ENCODE measurements at places on chromosomes 7 and 10.

DNA sequence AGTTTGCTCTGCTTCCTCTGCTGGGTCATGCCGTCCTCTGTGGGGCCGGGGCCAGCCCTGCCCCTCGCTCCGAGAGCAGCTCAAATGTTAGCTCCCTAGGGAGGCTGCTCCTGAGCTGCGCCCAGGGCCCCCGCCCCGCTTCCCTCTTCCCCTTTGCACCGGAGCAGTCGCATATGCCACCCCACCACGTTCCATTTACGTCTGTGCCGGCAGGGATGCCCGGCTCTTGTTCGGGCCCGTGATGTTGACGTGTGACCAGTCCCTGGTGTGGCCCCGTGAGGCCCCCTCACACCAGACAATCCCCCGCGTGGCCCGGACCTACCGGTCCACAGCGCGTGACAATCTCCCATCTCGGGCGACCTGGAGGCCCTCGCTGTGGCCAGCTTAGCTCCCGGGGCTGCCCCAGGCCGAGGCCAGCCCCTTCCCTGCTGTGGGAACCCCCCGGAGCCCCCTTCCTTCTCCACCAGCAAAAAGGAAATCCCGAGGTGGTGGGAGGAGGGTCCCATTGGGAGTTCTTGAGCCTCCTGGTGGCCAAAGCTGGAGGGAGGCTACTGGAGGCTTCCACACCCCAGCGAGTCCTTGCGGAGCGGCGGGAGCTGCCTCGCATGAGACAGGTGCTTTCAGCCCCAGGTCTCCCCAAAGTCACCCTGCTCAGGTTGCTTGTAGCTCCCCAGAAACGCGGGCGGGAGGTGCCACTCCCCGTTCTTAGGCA is 15.2 kb downstream of the FAM20C start:
- no peak for DNase-seq

DNA sequence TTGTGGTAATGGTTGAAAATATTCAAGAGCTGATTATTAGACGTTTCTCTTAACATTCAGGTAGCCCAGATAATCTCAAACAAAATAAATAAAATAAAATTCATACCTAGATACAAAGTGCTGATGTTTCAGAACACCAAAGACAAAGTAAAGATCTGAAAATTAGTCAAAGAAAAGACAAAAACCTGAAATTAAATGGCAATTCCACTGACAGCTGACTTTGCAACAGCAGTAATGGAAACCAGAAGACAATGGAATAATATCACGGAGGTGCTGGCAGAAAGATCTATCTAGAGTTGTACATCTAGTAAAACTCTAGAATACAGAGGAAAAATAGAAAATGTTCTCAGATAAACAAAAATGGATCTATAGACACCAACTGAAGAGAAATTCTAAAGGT is 58.0 kb upstream of the IKZF1 start:
- DNase-seq, result no peak

DNA sequence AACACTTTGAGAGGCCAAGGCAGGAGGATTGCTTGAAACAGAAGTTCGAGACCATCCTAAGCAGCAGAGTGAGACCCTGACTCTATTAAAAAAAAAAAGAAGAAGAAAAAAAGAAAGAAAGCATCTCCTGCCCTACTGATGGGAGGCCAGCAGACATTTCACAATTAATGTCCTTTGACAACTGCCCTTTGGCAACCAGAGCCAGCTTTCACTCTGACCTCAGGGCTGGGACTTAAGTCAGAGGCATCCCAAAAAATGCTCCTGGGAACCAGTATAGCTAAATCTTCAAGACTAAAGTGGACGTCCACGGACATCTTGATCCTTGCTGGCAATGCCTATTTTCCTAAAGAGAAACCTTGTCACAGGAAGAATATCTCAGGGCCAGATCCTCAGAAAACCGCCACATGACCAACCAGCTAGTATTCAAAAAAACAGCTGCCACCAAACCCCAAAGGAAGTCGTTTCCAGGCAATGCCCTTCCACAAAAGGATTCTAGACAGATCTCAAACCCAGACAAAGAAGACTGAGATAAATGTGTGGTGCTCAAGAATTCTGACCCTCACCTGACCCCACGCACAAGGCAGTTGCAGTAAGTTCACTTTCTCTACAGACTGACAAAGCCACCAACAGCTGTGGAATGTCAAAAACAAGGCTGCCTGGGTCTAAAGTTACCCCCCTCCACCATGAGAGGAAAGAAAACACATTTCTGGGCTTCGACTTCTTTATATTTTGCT is 18.4 kb downstream of the GFRA1 start:
- DNase-seq, result no peak

DNA sequence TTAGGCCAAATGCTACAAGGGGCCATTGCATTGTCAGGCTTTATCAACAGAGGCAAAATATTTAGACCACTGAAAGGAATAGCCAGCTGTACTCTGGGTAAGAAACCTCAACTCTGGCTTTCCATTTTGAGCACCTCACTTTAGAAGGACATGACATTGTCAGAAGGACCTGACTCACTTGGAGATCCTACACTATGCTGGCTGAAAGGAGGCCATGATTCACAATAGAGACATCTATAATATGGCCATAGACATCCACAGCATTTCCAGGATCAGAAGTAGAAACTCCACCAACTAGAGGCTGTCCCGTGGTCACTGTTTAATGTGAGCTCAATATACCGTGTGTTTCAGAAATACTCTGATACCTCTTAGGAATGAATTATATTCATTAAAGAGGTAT is 140.9 kb downstream of the BTAF1 start:
- no peak for DNase-seq
